CD4-positive, alpha-beta memory T cell (primary cell): ENCODE measurements at places on chromosomes 16 and 17. TPM values are rescaled to one million over a fixed set of nuclear protein-coding genes. Genes with fewer than 3 reads are reported as not detected.

- no peak for DNase-seq
- no peak overlapping the region for H3K4me3 ChIP-seq
- no peaks in the 10 kb centered on the region for H3K27me3 ChIP-seq
- no peaks in the 10 kb centered on the region for H3K36me3 ChIP-seq
Observed at GRCh38 chr16:81621496-81621895, 157.6 kb upstream of the PLCG2 start.

DNA sequence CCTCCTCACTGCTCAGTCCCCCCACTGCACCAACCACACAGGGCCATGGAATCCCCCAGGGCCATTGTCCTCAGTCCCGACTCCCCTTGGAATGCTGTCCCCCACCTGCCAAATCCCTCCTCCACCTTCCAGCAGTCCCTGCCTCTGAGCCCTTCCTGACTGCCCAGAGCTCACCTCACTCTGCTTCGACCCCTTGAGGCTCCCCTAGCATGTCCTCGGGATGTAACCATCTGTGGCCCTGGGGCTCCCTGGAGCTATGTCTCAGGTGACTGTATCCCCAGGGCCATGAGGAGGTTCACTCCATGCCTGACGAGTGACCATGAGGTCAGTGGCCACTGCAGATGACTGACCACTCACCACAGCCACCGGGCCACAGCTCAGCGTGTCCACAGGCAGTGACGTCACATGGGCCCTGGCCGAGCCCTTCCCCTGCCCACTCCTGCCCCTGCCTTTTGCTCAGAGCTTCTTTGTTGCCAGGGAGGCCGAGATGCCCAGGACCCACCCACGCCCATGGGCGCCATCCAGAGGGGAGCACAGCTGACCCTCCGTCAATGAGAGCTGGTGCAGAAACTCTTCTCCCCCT is 7.7 kb upstream of the PIEZO1 start:
- no peak for DNase-seq
- no peak overlapping the region for H3K4me3 ChIP-seq
- peak overlapping the region; percentile 10 for H3K27ac ChIP-seq
- no peaks in the 10 kb centered on the region for H3K36me3 ChIP-seq

- no peaks in the 10 kb centered on the region for H3K4me1 ChIP-seq
- H3K27ac ChIP-seq: no peak overlapping the region
- no peaks in the 10 kb centered on the region for H3K27me3 ChIP-seq
- no peaks in the 10 kb centered on the region for H3K36me3 ChIP-seq
Observed at GRCh38 chr17:79420318-79421243, 190.3 kb downstream of the RBFOX3 start.

DNA sequence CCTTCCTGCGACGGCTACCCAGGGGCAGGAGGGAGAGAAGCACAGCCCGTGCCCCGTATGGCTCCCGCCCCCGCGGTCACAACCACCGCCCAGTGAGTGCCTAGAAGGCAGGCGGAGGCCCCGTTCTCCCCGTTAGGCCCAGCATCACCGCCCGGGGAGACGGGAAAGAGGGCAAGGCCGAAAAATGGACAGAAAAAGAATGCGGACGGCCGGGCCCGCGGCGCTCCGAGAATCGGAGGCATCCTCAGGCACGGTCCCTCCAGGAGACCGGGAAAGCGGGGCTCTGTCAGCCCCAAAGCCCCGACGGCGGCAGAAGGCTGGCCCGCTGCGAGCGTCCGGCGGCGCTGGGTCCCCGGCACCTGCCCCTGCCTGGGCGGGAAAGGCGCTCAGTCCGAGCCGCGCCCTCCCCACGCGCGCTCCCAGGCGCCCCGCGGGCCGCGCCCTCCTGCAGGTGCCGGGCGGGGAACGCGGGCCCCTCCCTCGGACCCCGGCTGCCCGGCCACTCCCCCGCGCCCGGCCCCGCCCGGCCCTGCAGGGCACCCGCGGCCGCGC is 407 bp downstream of the MCRIP1 start:
- DNase-seq: peak; percentile 54
- peaks cover 23% of the 10 kb centered on the region for H3K4me1 ChIP-seq
- H3K36me3 ChIP-seq: no peaks in the 10 kb centered on the region
- no peaks in the 10 kb centered on the region for H3K27me3 ChIP-seq

- no peak overlapping the region for H3K27ac ChIP-seq
- DNase-seq: no peak
- no peaks in the 10 kb centered on the region for H3K36me3 ChIP-seq
- no peaks in the 10 kb centered on the region for H3K27me3 ChIP-seq
- no peak overlapping the region for H3K4me3 ChIP-seq
Observed at GRCh38 chr17:6517062-6517461, 39.3 kb downstream of the PITPNM3 start.

DNA sequence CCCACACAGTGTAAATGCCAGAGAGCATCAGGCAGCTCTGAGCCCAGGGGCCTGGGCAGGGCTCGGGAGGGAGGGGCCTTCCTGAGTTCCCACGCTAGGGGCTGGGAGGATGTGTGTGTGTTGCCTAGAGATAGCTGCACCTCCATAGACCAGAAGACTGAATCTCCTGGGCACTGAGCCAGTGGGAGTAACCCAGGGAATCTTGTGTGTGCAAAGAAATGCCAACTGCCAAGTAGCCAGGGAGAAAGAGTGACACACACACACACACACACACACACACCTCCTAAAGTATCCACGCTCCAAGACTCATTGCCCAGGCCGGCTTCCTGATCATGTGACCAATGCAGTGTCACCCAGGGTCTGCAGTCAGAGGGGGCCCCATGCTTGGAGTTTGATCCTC is 166.2 kb upstream of the RPL38 start:
- H3K4me1 ChIP-seq: no peaks in the 10 kb centered on the region
- no peaks in the 10 kb centered on the region for H3K27me3 ChIP-seq
- no peak overlapping the region for H3K4me3 ChIP-seq
- no peak for DNase-seq

GRCh38 chr17:39963829-39964228 is 1.0 kb downstream of the GSDMA start:
- H3K36me3 ChIP-seq: no peaks in the 10 kb centered on the region
- peak; percentile 30 for DNase-seq
- H3K4me3 ChIP-seq: no peak overlapping the region
- no peaks in the 10 kb centered on the region for H3K27me3 ChIP-seq

- peak overlapping the region; percentile 81 for H3K4me3 ChIP-seq
- peaks cover 22% of the 10 kb centered on the region for H3K36me3 ChIP-seq
- peak; percentile 76 for DNase-seq
- peak overlapping the region; percentile 95 for H3K27ac ChIP-seq
Observed at GRCh38 chr16:4415538-4416199, 727 bp downstream of the CORO7 start.

DNA sequence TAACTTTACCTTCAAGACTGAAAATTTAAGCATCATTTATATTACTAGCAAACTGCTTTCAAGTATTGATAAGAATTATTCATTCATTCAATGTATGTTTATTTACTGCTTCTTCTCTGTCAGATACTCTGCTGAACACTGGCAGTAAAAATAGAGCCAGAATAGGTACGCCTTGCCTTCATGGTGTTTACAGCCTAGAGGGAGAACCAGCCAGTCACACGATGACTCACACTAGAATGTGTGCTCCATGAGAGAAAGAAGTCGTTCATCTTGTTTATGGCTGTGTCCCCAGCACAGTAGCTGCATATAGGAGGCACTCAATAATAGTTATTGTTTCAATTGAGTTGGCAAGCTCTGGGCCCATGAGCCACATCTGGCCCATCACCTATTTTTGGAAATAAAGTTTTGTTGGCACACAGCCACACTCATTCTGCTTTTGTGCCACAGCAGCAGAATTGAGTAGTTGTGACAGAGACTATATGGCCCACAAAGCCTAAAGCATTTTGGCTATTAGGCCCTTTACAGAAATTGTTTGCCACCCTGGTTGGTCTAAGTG is 84.2 kb downstream of the TMC6 start:
- H3K4me1 ChIP-seq: peaks cover 14% of the 10 kb centered on the region
- H3K27me3 ChIP-seq: no peaks in the 10 kb centered on the region
- H3K36me3 ChIP-seq: peaks cover 11% of the 10 kb centered on the region
- H3K4me3 ChIP-seq: no peak overlapping the region
- no peak overlapping the region for H3K27ac ChIP-seq
- no peak for DNase-seq

GRCh38 chr17:29096094-29096493 is 53.2 kb downstream of the PIPOX start:
- H3K4me1 ChIP-seq: no peaks in the 10 kb centered on the region
- H3K4me3 ChIP-seq: no peak overlapping the region
- H3K27me3 ChIP-seq: no peaks in the 10 kb centered on the region
- no peak for DNase-seq

The ABCA8 gene
- not detected for total RNA-seq

The DNAI2 gene
- 8.4 TPM for total RNA-seq

The CHTF8 gene
- total RNA-seq: 141 TPM

The ZSCAN10 gene
- total RNA-seq: 0.15 TPM

The C16orf86 gene
- total RNA-seq: 3.6 TPM

The KRTAP4-4 gene
- total RNA-seq: not detected

The UMOD gene
- total RNA-seq: not detected
